ENCODE measurements at places on chromosomes 2 and 18. TPM values are rescaled to one million over a fixed set of nuclear protein-coding genes. Genes with fewer than 3 reads are reported as not detected.

GRCh38 chr2:48756289-48756688, 765 bp upstream of the LHCGR start:
- DNase-seq = no peak

- no peak for DNase-seq
Observed at GRCh38 chr2:148817210-148817708, 57.8 kb upstream of the KIF5C start.

DNA sequence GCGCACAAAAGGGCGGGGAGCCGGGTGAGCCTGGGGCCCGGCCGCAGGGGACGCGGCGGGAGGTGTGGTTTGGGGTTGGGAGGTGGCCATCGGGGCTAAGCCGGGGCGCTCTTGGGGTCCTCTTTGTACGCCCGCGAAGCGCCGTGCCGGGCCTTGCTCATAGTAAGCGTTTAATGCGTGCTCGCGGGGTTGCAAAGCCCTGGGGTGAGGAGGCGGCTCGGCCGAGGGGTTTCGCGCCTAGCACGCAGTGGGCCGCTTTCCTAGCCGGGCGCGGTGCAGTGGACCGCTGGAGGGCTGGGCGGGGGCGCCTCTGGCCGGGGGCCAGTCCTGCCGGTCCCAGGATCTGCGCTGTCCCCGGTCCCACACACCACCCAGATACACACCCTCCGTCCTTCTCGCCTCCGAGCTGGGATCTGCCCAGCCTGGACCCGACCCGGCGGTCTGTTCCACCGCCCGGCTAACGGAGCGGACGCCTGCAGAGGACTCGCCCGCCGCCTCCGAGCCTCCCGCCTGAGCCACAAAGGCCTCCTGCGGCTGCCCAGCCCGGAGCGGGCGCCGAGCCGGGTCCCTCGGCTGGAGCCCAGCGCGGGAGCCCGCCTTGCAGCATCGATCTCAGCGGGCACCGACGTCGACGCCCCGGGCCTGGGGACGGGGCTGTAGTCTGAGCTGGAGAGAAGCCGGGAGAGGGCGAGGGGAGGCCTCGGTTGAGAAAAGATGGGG, 564 bp downstream of the DPYSL5 start:
- no peak for DNase-seq

- DNase-seq = no peak
Observed at GRCh38 chr2:9232886-9233285, 26.3 kb downstream of the ASAP2 start.

GRCh38 chr18:9831036-9831722, 54.6 kb upstream of the TXNDC2 start:
- no peak for DNase-seq

The PJVK gene
- total RNA-seq = 1.0 TPM

The INHBB gene
- 8.2 TPM for total RNA-seq

Data from Right ventricle myocardium superior (tissue), 1 donor.